ENCODE measurements at places on chromosomes 2 and 18. TPM values are rescaled to one million over a fixed set of nuclear protein-coding genes. Genes with fewer than 3 reads are reported as not detected.

DNA sequence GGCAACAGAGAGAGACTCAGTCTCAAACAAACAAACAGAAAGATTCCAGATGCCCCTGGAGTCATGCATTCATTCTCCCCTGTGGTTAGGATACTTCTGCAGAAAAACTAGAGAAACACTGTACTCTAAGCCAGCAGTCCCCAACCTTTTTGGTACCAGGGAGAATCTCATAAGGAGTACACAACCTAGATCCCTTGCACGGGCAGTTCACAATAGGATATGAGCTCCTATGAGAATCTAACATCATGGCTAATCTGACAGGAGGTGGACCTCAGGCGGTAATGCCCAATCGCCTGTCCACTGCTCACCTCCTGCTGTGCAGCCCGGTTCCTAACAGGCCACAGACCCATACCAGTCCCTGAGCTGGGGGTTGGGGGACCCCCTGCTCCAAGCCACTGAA lies 18.3 kb downstream of the PSME4 start:
- no peak for DNase-seq

- DNase-seq: no peak
Measured at GRCh38 chr2:208346756-208347155, 59.8 kb upstream of the PTH2R start.

DNA sequence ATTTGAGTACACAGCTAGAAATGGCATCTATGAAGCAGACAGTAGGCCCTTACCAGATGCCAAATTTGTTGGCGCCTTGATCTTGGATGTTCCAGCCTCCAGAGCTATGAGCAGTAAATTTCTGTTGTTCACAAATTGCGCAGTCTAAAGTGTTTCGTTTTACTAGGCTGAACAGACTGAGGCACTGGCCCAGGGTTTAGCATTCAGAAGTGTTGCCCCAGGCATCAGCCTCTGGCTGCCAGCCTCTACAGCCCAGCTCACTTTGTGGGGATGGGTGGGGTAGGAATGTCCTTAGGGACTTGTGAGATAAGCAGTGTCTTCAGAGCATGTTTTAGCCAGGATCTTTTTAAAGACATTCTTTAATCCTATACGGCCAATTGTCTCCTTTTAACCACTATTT lies 51.5 kb upstream of the MGAT5 start:
- no peak for DNase-seq

- DNase-seq: no peak
Measured at GRCh38 chr2:181910028-181910831, 18.7 kb downstream of the ITPRID2 start.

MERTK gene
- total RNA-seq: 12.3 TPM

KDSR gene
- 23.9 TPM for total RNA-seq

GRCh38 chr2:12612168-12612567 lies 104.6 kb upstream of the TRIB2 start:
- DNase-seq: no peak

- no peak for DNase-seq
Measured at GRCh38 chr2:238558456-238559099, 131.9 kb downstream of the ASB1 start.

DNA sequence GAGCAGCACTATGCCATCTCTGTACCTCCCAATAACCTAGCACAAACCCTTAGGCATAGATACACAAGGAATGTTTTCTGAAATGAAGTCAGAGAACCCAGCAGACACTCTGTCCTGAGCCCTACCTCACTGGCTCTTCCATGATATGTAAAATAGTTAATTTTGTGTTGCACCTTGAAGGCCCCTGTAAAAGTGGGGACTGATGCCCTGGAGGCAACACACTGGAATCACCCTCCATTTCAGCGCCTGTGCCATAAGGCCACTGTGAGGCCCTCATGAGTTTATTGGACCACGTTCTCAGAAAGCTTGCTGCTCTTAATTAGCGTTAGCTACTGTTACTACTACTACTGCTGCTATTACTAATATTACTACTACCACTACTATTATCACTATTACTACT lies 670.1 kb upstream of the SOX11 start:
- no peak for DNase-seq

RNF152 gene
- total RNA-seq: 4.1 TPM

TNFRSF11A gene
- 89.9 TPM for total RNA-seq

GRCh38 chr2:120486946-120487345 lies 141.0 kb downstream of the INHBB start:
- DNase-seq: no peak

- no peak for DNase-seq
Measured at GRCh38 chr18:76306685-76307292, 188.3 kb downstream of the ZNF516 start.

- DNase-seq: no peak
Measured at GRCh38 chr2:197700960-197701359, 4.2 kb upstream of the MARS2 start.

RNU2-63P gene
- total RNA-seq: 6.9 TPM

GRCh38 chr18:58645398-58645797 lies 16.5 kb upstream of the ALPK2 start:
- DNase-seq: no peak

DNA sequence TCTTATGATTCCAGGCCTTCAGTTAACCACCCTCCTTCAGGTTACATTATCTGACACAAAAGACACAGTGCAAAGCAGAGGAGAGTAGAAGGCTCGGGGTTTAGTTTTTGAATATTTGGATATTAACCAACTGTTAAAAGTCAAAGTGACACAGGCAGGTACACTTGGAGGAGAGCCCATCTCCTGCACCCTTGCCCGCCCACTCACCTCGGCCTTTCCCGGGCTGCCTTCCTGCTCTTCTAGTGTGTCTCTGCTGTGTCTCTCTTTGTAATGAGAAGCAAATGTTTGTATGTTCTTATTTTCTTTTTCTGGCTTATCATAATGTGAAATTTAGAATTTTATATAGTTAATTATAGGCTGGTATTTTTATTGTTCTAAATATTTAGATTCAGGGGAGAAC lies 35.1 kb downstream of the ZNF236 start:
- no peak for DNase-seq

HES6 gene
- total RNA-seq: 5.0 TPM

DNA sequence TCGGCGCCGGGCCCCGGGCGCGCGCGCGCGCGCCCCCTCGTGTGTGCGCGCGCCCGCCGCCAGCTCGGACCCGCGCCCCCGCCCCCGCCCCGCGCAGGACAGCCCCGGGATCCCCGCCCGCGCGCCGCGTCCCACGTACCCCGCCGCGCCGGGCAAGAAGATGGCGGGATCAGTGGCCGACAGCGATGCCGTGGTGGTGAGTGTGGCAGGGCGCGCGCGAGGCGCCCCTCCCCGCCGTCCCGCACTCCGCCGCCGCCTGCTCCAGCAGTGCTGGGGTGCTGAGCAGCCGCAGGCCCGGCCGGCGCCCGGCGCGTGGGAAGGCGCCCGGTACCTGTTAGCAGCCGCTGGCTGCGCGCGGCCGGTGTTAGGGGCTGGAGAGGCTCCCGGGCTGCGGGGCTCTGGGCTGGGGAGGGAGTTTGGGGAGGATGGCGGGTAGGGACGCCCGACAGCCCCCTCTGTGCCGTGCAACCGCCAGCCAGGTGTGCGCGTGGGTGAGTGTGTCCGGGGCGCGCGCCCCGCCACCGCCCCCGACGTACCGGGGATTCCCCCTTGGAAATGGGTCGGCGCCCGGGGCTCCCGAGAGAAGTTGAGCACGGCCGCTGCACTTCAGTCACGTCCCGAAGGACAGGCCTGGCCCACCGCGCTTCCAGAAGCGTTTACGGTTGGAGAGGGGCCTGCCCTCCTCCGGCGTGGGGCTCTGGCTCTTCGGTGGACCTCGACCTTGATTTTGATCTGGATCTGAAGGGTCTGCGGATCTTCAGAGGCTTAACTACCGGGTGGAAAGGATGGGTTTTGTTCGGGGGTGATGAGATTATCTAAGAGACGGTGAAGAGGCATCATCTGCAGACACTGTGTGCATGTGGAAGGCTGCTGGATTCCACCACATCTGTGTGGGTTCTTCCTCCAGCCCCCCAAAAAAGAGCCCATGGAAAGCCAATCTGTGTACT lies 697 bp downstream of the LGALSL start:
- peak; percentile 59 for DNase-seq

DNA sequence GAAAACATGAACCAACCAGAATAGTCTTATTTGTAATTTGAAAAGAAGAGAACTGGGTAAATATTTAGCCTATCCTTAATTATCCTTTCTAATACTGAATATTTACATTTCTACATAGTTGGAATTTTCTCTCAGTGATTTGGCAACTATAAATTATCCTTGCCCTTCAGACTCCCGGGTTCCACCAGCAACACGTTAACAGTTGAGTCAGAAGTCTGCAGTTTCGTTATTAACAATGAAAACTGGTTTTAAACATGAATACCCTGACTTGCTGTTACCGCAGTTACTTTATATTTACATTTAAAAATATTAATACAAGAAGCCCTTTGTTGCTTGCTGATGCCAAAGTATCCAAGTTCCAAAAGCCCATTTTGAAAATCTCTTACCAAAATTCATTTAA lies 673.0 kb downstream of the ARHGAP15 start:
- no peak for DNase-seq

DNA sequence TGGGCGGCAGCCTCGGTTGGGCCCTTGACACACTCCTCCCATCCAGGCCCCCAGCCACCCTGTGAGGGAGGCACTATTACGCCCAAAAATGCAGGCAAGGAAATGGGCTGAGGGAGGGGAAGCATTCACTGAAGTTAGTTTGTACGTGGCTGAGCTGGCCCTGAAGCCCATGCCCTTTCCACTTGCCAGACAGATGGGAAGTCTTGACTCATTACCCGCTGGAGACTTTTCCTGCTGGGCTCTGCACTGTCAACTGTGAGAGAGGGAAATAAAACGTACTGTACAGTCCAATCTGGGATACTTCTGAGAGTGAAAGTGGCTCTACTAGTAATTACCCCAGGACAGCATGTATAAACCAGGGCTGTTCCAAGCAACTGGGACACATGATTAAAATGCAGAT lies 125.9 kb downstream of the MSH2 start:
- DNase-seq: no peak

FAM237A gene
- total RNA-seq: not detected

DNA sequence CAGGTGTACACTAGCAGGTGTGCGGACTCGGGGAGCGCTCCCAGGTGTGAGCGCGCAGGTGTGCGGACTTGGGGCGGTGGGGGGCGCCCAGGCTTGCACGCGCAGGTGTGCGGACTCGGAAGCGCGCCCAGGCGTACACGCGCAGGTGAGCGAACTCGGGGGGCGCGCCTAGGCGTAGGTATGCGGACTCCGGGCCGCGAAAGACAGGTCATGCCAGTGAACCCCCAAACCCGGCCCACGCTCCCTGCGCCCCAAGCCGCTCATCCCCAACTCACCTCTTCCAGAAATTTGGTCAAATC lies 342 bp downstream of the CYB5A start:
- no peak for DNase-seq

CYS1 gene
- total RNA-seq: 7.3 TPM

SH2D6 gene
- total RNA-seq: 0.33 TPM

- DNase-seq: no peak
Measured at GRCh38 chr2:71796174-71796593, 342.8 kb downstream of the DYSF start.

- DNase-seq: no peak
Measured at GRCh38 chr2:223034221-223034975, 17.6 kb upstream of the KCNE4 start.

DNA sequence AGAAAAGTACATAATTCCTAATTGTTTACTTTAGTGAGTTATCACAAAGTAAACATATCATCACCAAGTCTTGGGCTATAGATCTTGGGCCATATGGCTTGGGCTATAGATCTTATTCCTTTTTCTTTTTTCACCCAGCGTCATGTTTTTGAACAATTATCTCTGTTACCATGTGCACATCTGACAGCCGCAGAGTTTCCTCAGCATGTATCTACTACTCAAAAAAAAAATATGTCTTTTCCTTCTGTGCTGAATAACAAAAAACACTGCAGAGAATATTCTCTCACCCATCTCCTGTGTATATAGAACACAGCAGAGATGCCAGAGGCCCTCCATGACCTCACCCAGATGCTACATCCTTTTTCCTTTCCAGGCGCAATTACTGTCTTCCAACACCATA lies 76.2 kb upstream of the MYO3B start:
- no peak for DNase-seq

DNA sequence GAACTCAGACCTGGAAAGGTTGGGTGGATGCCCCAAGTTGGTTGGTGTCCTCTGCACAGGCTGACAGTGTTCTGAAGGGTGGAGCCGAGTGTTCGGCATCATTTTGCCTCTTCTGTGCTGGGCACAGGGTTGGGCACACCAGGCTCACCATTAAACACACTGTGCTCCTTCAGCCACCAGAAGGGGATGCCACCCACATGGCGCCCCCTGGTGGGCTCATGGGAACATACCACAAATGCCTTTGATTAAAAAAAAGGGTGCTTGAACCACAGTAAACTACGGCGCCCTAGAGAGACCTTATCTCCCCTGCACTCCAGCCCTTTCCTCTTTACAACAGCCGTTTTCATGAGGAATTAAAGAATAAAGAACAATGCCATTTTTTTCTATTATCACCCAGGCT lies 89.4 kb downstream of the CELF4 start:
- DNase-seq: peak; percentile 63

- DNase-seq: no peak
Measured at GRCh38 chr2:114022360-114023085, 132.6 kb downstream of the ACTR3 start.

DNA sequence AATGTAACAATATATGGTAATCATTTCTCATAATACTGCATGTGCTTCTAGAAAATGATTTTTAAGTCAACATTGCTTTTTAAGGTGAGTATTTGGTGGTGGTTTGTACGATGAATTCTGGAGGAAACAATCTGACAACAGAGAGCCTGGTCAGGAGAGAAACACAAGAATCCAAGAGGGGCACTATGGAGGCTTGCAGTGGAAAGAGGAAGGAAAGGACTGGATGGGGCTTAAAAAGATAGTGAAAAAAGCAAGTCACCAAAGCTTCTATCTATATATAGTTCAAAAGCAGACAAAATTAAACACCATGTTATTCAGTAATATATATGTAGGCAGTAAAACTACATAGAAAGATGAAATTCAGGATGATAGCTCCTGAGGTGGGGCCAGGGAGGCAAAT lies 109.4 kb upstream of the SERTAD2 start:
- no peak for DNase-seq

DNA sequence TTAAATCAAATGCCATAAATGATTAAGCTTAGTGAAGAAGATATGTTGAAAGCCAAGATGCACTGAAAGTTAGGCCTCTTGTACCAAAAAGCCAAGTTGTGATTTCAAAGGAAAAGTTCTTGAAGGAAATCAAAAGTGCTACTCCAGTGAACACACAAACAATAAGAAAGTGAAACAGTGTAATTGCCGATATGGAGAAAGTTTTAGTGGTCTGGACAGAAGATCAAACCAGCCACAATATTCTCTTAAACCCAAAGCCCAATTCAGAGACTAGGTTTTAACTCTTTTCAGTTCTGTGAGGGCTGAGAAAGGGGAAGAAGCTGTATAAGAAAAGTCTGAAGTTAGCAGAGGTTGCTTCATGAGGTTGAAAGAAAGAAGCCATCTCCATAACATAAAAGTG lies 101.8 kb upstream of the RPE start:
- no peak for DNase-seq
